Sigmoid colon (tissue), 7 donors: ENCODE measurements at places on chromosomes 16 and 17. TPM values are rescaled to one million over a fixed set of nuclear protein-coding genes. Genes with fewer than 3 reads are reported as not detected.
A peak's percentile ranks its signal among the peaks of the same experiment; 100 is the strongest.

C16orf92 gene
- total RNA-seq = not detected

AOC3 gene
- total RNA-seq = 79.6 TPM

DNA sequence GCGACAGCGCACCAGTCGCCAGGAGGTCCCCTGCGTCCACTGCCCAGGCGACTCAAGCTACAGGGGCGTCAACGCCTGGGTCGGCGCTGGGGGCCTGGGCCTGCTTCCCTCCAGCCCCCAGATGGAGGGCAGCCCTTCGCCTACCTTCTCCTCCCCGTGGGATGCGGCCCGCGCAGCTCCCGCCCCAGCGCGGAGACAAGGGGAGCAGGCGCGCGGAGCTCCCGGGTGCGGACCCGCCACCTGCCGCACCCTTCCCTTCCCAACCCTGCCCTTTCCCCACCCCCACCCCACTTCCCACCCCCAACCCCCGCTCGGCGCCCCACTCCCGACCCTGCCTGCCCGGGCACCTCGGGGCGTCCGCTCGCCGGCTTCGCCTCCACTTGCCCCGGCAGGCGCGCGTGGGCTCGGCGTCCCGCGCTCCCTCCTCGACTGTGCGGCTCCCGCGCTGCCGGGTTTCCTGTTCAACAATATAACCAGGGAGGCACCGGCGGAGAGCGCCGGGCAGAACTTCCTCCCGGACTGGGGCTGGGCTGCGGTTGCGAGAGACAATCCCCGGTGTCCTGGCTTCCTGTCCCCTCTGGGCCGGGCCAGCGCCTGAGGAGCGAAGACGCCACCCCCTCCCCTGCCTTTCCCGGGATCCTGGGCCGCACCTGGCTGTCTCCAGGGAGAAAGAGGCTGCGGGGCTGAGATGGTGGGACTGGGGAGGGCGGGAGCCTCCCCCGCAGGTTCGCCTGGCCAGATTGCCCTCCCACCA is at the start of gene ARHGAP27:
TSS of gene ARHGAP27 (minus strand) at position 466 of the 754 bp plus-strand sequence. CDS start 2,591 bp downstream, outside the sequence.
- peak; percentile 76 for DNase-seq

- DNase-seq = no peak
Measured at GRCh38 chr16:76729525-76729924, 452.3 kb downstream of the CNTNAP4 start.

DNA sequence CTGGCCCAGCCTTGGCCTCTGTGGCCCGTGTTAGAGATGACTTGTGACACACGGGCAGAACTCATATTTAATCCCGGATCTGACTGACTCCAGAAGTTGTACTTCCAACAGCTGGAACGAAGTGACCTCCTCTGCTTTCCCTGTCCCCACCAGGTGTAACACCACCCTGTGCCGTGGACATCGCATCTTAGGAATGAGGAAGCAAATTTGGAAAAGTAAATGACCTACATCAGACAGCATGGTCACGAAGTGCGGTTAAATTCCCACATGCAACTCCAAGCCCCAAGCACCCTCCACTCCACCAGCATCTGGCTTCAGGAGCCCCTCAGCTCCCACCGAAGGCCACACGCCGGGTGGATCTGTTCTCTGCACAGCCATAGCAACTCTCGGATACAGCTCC is 2.9 kb downstream of the TK1 start:
- no peak for DNase-seq

DNA sequence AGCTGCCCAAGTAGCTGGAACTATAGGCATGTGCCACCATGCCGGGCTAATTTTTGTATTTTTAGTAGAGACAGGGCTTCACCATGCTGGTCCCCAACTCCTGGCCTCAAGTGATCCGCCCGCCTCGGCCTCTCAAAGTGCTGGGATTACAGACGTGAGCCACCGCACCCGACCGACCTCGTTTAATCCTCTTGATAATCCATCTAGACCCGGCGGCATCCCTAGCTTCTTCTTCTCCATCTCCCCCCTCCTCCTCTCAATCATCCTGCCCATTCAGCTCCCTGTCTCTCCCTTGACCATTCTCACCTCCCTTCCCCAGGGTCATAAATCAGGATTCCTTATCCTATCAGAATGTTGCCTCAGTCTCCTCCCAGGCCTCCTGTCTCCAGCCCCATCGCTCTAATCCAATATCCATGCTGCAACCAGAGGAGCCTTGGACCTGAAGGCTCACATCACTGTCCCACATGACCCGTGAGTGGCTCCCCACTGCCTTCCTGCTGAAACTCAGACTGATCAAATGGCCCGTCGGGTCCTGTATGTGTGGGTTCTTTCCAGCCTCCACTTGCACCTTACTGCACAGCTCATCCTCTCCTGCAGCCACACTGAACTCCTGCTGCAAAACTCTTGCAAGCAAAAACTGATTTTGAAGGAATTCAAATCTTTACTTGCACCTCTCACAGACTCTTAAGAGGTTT is 74.1 kb upstream of the CDH5 start:
- peak; percentile 52 for DNase-seq

DNA sequence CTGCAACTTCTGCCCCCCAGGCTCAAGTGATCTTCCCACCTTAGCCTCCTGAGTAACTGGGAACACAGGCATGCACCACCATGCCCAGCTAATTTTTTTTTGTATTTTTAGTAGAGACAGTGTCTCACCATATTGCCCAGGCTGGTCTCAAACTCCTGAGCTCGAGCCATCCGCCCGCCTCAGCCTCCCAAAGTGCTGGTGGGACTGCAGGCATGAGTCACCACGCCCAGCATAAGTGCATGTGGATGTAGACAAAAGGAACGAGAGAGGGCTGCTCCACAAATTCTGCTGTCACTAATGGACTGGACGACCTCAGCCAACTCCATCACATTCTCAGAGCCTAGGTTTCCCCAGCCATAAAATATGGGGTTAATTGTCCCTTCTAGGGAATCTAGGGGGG is 7.7 kb upstream of the SP2 start:
- DNase-seq = no peak

- peak; percentile 34 for DNase-seq
Measured at GRCh38 chr17:45334701-45335677, 18.2 kb upstream of the MAP3K14 start.

GRCh38 chr16:73047536-73048291 is at the start of gene ZFHX3:
TSS of gene ZFHX3 (minus strand) at chr16:73048128. CDS start at chr16:72960145, 87,983 bp downstream.
- peak; percentile 90 for DNase-seq

ACSM5 gene
- 4.9 TPM for total RNA-seq

ITGAD gene
- not detected for total RNA-seq

- no peak for DNase-seq
Measured at GRCh38 chr16:1565083-1565805, 31.8 kb downstream of the TMEM204 start.

DNA sequence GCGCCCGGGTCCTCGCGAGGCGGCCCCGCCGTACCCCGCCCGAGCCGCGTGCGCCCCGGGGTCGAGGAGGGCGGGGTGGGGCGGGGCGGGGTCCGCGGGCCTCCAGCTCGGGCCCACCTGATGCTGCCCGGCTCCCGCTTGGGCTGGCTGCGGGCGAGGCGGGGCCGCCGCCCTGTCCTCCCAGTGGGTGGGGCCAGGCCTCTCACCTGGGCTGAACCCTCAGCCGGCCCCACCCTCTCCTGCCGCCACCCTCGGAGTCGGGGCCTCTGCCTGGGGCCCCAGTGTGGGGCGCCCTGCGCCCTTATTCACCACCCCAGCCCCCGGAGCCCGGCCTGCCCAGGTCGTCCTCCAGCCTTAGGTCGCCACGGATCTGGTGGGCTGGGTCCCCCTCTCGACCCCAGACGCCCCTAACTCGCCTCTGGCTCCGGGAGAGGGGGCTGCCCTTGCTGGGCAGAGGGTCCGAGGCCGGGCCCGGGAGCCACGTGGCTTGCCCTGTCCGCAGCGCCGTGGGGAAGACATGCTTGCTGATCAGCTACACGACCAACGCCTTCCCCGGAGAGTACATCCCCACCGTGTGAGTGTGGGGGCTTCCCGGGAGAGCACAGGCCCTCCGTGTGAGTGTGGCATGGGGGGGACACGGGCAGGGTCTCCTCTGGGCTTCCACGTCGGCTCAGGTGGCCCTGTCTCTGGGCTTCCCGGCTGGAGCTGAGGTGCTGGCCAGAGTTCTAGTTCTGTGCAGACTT is 578 bp downstream of the RAC3 start:
- no peak for DNase-seq

GRCh38 chr16:13780406-13781168 is 139.4 kb upstream of the ERCC4 start:
- no peak for DNase-seq

CEP295NL gene
- 2.9 TPM for total RNA-seq

NOXO1 gene
- not detected for total RNA-seq

CA7 gene
- total RNA-seq = 1.9 TPM

GRCh38 chr16:57700781-57701551 is 6.4 kb downstream of the DRC7 start:
- no peak for DNase-seq

SRCIN1 gene
- total RNA-seq = 1.3 TPM

DNA sequence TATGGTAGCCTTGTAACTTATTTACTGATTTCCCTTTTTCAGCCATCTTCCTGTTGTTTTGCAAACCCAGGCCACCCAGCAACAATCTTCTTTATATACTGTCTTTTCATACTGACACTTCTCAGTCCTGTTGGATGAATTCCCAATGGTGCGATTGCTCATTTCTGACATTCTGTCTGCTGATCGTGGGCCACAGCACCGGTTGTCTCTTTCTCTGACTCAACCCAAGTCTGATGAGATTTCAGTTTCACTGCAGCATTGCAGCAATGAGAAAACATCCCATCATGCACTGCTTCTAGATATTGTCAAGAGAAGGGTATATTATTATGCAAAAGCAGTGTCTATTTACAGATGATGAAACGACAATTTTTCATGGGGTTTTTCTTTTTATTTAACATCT is 349.2 kb upstream of the HSBP1 start:
- no peak for DNase-seq

DNA sequence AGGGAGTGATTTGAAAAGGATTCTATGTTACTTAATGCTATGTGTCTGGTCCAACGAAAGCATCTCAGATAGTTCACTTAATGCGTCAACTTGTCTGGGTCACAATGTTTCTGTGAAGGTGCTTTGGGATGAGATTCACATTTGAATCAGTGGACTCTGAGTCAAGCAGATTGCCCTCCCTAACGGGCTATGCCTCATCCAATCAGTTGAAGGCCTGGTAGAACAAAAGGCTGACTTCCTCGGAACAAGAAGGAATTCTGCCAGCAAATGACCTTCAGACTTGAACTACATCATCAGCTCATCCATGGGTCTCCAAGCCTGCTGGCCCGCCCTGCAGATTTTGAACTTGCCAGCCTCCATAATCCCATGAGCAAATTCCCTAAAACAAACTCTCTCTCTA is 15.2 kb downstream of the EMP2 start:
- no peak for DNase-seq

ATP5PD gene
- 303 TPM for total RNA-seq

RANGRF gene
- total RNA-seq = 27.1 TPM

- DNase-seq = no peak
Measured at GRCh38 chr17:47687748-47688147, 6.2 kb upstream of the TBKBP1 start.
